Endodermal cell (in vitro differentiated cells): ENCODE measurements at places on chromosomes 6 and 20.

- DNase-seq: no peak
- no peaks in the 10 kb centered on the region for H3K36me3 ChIP-seq
- no peak overlapping the region for H3K4me3 ChIP-seq
- H3K27ac ChIP-seq: no peak overlapping the region
- no peaks in the 10 kb centered on the region for H3K4me1 ChIP-seq
Observed at GRCh38 chr6:169313347-169314010, 59.8 kb upstream of the THBS2 start.

GRCh38 chr6:62998022-62998421 lies 213.2 kb upstream of the FKBP1C start:
- no peak overlapping the region for H3K27ac ChIP-seq
- peak overlapping the region; percentile 45 for H3K4me3 ChIP-seq

DNA sequence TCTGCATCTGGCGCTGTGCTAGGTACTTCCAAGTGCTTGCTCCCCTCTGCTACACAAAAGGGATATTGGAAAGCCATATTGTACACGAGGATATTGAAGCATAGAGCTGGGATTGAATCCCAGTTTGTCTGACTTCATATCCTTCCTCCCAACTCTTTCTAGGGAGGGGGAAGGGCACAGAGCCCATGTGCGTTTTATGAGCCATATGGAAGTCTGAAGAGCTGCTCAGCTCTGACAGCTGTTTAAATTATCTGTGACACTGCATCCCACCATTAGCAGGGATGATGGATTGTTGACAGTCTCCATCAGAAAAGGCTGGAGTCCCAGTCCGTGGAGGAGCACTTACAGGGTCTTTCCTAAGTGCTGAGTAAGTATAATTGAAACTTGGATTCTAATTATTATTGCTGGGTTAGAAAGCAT lies 18.4 kb downstream of the TIAM2 start:
- no peaks in the 10 kb centered on the region for H3K4me1 ChIP-seq
- no peak for DNase-seq
- no peaks in the 10 kb centered on the region for H3K36me3 ChIP-seq
- H3K4me3 ChIP-seq: no peak overlapping the region

DNA sequence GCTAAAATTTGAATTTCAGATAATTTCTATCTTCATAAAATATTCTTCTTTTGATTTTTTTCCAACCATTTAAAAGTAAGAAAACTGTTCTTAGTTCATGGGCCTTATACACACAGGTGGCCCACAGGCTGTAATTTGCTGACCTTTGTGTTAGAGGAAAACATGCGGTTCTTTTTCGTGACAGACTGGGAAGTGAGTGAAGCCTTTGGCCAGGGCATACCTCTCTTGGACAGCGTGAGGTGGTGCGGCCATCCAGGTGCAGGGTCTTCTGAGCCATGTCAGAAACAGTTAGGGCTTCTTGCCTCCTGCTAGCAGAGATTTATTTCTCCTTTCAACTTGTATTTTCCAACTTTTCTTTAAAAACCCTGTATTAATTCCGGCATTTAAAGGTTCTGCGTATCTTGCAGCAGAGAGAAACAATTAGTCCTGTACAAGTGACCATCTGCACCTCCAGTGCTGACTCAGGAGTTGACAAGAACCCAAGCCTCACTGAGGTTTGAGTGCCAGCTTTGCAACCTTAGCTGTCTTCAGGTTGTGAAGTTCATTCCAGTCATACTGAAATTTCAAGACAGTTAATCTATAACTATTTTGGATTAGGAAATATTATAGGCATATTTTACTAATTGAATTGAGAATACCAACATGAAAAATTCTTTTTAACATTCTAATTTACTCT lies 177.8 kb downstream of the LY86 start:
- H3K27ac ChIP-seq: no peak overlapping the region
- no peaks in the 10 kb centered on the region for H3K27me3 ChIP-seq
- H3K4me3 ChIP-seq: no peak overlapping the region

DNA sequence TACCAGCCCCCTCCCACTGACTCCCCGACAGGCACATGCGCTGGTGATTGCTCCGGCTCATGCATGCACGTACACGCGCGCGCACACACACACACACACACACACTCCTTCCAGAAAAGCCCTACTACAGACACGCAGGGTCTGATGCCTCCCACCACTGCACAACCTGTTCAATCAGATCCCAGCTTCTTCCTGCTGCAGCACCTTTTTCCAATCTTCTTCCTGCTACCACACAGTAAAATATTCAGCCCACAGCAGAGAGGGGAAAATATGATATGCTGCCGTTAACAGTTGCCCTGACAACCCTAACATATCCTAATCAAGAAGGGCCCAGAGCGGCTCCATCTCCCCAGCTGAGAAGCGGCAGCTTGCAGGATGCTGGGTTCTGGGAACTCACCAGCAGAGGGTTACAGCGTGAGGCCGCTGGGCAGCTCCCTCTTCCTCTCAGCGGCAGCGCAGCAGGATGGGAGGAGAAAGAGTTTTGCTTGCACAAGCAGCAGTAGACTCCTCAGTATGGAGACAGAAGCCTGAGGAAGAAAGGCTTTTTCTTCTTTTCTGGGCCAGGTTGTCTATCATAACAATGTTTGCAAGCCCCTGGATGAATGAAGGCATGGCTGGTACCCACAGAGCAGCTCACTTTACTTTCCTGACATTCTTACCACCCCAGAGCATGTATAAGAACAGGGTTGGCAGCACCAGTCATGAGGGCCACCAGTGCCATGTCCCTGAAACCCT lies 23.9 kb downstream of the MAP7 start:
- no peaks in the 10 kb centered on the region for H3K27me3 ChIP-seq
- DNase-seq: peak; percentile 90
- H3K27ac ChIP-seq: no peak overlapping the region
- H3K4me1 ChIP-seq: peaks cover 33% of the 10 kb centered on the region
- H3K4me3 ChIP-seq: no peak overlapping the region

GRCh38 chr6:23097566-23097965 lies 528.2 kb downstream of the HDGFL1 start:
- no peak for DNase-seq
- no peak overlapping the region for H3K27ac ChIP-seq
- H3K4me1 ChIP-seq: no peaks in the 10 kb centered on the region

DNA sequence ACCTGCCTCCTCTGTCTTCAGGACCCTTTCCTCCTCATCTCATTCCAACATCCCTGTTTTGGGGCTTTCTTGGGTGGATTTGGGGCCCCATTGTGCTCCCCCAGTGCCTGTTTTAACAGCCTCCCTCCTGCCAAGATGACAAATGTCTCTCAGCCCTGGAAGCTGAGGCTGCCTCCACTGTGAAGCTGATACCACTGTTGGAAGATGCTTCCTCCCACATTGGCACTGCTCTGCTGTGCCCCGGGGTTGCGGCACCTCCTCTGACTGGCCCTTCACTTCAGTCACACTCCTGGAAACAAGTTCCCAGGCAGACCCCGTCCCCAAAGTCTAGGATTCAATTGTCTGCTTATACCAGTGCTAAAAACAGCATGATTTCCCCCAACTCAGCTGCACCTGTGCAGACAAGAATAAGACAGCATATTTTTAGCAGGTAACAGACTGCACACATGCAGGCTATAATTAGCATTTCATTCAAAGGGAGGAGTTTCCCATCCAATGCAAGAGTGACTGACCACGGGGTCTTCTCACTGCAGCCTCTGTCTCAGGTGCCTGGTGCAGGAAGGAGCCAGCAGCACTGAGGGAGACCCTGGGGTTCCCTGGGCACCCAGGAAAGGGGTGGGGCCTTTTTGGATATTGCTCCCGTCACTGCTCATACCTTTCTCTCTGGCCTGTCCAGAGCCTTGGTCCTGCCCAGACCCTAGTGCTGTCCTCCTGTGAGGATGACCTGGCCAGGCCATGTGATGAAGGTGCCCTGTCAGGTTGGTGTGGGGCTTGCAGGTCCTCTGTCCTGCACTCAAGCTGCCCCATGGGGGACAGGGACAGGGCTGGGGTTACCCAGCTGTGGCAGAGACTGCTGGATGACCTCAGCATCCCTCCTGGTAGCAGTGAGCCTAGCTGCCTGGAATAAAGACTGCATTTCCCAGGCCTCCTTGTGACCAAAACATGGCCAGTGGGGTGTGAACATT lies 31.5 kb upstream of the SULF2 start:
- H3K36me3 ChIP-seq: no peaks in the 10 kb centered on the region
- no peak for DNase-seq
- H3K27ac ChIP-seq: no peak overlapping the region
- no peaks in the 10 kb centered on the region for H3K27me3 ChIP-seq

DNA sequence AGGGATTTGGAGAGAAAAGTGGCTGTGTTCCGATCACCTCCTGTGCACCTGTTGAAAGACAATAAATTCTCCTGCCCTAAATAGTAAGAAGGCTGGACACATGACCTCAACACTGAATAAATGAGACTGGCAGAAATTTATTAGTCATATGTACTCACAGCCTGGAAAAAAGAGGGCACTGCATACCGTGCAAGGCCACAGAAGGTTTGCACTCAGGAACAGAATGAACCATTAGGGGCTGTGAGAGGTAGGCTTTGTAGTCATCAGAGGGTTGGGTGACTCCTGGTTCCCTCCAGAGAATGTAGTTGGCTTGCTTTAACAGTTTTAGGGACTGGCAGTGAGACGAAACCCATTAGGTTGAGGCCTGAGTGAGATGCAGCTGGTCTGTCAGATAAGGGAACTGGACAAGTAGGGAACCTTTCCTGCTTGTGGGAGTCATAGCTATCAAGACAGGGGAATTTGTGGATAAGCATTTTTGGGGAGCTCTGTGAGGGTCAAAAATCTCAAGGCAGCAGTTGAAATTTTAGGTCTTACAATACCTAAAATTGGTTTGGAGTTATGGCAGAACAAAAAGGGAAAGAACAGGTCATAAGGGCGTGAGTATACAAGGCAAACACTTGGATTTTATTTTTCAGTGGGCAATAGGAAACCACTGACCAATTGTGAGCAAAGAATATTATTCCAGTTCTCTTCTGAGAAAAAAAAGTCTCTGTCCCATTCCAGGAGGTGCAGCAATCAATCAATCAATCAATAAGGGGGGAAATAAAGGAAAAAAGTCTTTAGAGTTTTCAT lies 67.9 kb upstream of the BTN3A2 start:
- DNase-seq: no peak
- no peak overlapping the region for H3K4me3 ChIP-seq
- H3K27ac ChIP-seq: no peak overlapping the region
- no peaks in the 10 kb centered on the region for H3K36me3 ChIP-seq

DNA sequence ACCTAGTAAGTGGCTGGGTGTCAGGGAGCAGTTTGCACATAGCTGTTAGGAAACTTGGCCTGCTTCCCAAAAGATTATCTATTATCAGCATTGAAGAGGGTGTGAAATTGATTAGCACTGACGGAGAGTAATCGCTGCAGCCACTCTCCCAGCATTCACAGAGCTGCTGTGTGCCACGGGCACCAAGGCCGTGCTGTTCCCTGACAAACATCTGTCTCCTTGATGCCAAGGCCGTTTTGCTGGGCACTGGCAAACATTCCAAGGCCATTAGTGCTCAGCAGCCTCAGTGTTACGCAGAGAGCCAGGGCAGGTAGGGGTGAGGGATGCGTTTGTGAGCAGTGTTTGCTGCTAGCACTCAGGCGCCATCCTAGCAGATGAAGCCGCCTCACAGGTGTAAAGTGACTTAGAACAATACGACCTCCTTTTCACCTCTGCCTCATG lies 57.7 kb upstream of the VSTM2L start:
- DNase-seq: peak; percentile 79
- peaks cover 27% of the 10 kb centered on the region for H3K36me3 ChIP-seq
- H3K4me1 ChIP-seq: peaks cover 50% of the 10 kb centered on the region
- no peaks in the 10 kb centered on the region for H3K27me3 ChIP-seq
- peak overlapping the region; percentile 37 for H3K4me3 ChIP-seq

DNA sequence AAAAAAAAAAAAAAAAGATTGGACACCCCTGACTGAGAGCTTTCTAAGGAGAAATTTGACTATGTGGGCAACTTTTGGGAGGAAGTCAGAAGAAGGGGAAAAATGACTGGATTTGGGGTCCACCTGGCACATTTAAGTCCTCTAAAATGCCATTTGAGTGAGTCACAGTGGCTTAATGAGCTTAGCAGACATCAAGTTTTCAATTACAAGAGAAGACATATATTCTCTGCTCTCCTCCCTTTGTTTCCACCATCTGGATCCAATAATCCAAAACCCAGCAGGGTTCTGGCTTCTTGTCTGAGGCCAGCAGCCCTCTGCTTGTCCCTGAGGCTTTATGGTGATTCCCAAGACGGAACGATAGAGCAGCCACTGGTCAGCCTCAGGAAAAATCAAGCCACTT lies 6.9 kb downstream of the PI3 start:
- no peaks in the 10 kb centered on the region for H3K4me1 ChIP-seq
- H3K27ac ChIP-seq: no peak overlapping the region
- H3K36me3 ChIP-seq: no peaks in the 10 kb centered on the region
- H3K27me3 ChIP-seq: no peaks in the 10 kb centered on the region

DNA sequence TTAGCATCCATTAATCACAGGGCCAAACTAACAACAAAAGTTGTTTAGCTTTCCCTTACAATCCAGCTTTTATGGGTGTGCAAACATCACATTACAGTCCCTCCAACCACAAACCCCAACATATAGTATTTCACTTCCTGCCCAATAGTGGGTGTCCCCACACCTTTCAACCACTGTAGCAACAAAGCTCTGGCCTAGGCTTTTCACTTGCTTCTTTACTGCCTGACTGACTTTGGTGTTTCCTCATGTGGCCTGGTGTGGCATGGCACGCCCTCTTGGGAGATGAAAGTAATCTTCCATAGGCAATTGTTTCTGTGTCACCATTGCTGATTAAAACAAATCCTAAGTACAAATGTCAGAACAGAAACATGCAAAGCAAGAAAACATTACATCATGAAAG lies 46.3 kb downstream of the MCM8 start:
- no peaks in the 10 kb centered on the region for H3K4me1 ChIP-seq
- H3K36me3 ChIP-seq: peaks cover 58% of the 10 kb centered on the region

DNA sequence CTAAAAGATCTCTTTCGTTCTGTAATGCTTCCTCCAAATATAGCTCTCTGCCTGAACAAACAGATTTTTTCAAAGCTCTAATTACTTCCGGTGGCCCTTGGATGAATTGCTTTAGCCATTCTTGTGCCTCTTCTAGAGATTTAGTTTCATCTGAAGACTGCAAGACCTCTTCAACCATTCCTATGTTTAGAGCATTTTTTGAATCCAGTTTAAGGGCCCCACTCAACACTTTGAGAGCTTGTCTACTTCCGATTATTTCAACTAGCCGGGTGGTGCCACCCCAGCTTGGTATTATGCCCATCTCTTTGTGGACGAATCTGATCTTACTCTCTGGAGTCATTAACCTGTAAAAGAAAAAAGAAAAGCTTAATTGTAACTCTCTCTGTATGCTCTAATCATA lies 23.3 kb downstream of the RNF146 start:
- H3K4me3 ChIP-seq: no peak overlapping the region
- H3K27ac ChIP-seq: no peak overlapping the region
- H3K27me3 ChIP-seq: no peaks in the 10 kb centered on the region
- H3K4me1 ChIP-seq: no peaks in the 10 kb centered on the region

DNA sequence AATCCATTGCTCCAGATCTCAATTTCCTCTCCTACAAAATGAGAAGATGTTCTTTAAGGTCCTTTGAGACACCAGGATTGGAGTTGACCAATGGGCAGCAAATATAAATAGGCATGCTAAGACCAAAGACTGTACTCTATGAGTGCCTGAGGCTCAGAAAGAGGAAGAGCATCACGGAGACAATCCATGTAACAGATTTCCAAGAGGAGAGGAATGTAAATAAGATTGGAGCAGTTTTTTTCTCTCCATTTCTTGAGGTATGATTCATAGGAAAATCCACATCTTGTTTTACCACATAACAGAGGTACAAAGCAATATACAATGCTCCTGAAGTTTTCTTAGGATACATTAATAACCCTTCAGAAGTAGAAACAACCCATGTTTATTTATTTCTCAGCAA lies 109.8 kb downstream of the UBE3D start:
- no peaks in the 10 kb centered on the region for H3K27me3 ChIP-seq
- peaks cover 18% of the 10 kb centered on the region for H3K36me3 ChIP-seq
- peaks cover 3% of the 10 kb centered on the region for H3K4me1 ChIP-seq
- no peak for DNase-seq

GRCh38 chr6:9896806-9897205 lies 518.1 kb downstream of the TFAP2A start:
- H3K4me3 ChIP-seq: no peak overlapping the region
- H3K36me3 ChIP-seq: no peaks in the 10 kb centered on the region
- no peak for DNase-seq
- H3K27ac ChIP-seq: no peak overlapping the region
